Skeletal muscle cell (primary cell): ENCODE measurements at places on chromosomes 7 and 10.

- DNase-seq: no peak
These were observed 74.2 kb upstream of the ZNF716 start for GRCh38 chr7:57375783-57376182.

DNA sequence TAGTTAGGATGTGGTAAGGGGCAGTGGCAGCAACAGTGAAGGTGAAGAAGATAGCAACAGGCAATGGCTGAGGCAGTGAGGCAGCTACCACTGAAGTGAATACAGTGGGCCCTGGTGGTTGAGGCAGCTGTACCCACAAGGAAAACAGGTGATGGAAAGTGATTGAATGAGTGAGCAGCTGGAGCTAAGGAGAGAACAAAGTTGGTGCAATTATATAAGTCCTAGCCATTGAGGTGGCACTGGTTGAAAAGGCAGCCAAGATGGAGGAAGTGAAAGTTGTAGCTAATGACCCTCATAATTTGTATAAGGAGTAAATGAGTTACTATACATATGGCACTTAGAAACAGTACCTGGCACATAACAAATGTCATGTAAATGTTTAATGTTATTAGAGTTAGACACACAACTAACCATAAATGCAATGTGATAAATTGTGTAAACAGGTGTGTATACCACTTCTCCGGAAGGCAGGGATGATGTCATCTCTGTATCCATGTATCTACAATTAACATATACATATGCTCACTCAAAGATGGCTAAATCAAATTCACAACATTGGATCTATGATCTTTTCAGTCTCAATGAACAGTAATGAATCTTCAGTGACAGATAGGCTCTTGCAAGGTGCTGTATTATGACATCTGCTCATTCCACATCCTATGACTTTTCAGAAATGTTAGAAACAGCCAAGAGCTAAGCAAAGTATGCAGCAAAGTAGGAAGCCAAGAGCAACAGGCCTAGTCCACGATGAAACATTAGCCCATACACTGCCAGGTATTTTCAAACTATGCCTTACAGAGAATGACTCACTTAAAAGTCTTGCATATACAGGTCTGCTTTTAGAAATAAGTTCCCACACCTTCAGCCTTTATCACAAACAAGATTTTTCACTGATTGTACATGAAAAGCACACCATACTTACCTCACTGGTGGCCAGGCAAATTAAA, 10.7 kb downstream of the XPNPEP1 start:
- no peak for DNase-seq

DNA sequence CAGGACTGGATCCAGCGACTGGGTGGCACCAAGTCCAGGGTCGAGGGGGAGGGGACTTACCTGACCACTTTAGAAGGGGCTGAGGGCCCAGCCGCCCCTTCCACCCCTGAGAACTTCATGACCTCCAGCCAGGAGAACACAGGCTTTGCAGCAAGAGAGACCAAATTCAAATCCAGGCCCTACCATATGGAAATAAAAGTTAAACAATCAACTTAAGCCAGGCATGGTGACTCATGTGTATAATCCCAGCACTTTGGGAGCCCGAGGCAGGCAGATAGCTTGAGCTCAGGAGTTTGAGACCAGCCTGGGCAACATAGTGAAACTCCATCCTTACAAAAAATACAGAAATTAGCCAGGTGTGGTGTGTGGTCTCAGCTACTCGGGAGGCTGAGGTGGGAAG, 61.9 kb downstream of the COL13A1 start:
- DNase-seq: no peak

DNA sequence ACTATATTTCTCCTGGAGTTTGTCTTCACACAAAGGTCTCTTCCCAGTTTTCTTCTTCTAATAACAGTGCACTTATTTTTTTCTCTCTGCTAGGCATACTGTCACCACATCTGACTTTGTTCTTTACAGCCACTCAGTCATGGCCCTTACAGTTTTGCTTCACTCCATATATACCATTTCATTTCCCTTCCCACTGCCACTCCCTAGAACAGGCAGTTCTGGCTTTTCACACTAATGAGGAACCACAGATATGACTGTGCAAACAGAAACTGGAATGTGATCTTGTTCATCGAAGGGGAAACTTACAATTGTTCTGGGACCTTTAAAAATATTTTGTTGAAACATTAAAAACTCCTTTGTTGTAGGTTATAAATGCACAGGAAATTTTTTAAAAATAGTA, 67.3 kb downstream of the EPDR1 start:
- DNase-seq: no peak

- DNase-seq: no peak
These were observed 405.0 kb downstream of the PCDH15 start for GRCh38 chr10:54396031-54396430.

- DNase-seq: no peak
These were observed 227.2 kb upstream of the GRB10 start for GRCh38 chr7:51009716-51010496.

DNA sequence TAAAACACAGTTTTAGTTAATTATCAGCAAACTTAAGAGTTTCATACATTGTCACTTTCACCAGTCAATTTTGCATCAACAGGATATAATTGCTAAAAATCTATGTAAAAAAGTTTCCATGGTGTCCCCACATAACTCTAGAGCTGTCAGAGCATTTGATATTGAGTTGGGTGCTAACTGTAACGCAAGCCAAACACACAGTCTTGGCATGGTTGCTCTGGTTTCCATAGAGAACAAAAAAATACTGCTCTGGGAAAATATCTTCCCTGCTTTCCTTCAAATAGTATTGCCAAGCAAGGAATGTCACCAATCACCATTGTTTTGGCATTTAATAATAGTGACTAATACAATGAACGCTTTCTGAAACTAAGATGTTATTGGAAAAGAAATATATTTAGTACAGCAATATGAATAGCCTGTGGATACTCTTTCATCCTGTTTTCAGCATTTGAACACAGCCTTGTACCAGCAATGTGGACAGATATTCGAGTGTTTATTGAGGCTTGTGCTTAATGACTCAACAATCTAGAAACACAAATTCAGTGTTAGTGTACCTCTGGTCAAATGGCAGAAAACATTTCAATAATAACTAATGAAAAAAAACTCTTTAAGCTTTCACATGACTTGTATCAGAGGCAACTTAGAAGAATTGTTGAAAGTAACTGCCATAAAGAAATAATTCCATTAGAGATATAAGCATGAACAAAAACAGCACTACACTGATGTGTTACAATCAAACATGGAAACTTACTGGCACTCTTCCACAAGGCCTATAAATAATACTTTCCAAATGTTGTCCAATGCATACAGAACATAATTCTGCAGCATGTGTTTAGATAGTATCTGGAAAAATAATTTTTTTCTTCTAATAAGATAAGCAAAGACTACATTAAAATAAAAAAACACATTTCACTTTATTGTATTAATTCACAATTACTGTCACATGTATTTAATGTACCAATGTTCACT, 1469.5 kb upstream of the CELF2 start:
- DNase-seq: no peak

DNA sequence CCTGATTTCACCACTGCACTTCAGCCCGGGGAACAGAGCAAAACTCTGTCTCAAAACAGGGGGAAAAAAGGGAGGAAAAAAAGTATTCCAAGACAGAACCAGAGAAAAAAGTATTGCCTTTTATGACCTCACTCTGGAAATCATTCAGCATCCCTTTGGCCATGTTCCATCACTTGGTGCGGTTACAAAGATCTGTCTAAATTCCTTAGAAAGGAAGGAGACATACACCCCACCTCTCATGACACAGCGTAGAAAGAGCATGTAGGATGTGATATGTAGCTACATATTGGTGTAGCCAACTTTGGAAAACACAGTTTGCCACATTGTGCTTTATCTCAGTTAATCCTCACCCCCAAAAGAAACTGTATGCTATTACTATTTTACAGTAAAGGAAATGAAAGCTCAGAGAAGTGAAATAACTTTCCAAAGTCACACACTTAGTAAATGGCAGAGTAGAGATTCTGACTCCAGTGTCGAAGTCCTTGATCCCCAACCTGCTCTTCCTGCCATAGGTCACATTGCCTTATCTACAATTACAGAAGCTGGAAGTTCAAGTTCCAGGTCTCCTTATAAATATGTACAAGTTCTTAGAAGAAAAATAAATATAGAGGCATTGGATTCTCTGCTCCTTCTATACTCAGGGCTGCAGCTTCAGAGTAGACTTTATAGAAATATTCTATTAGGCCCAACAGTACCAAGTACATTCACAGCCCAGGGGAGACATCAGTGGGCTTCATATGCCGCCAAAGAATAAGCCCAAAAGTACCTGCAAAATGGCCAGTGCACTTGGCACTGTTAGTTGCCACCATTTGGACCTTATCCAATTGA, 91.6 kb upstream of the KMT2E start:
- peak; percentile 37 for DNase-seq

- no peak for DNase-seq
These were observed 73.4 kb downstream of the SGMS1 start for GRCh38 chr10:50550291-50550839.

GRCh38 chr10:49076319-49076718, 39.0 kb downstream of the VSTM4 start:
- no peak for DNase-seq

GRCh38 chr10:100477970-100478369, 15.2 kb downstream of the WNT8B start:
- no peak for DNase-seq

GRCh38 chr10:96153070-96153469, 23.0 kb downstream of the ZNF518A start:
- no peak for DNase-seq

DNA sequence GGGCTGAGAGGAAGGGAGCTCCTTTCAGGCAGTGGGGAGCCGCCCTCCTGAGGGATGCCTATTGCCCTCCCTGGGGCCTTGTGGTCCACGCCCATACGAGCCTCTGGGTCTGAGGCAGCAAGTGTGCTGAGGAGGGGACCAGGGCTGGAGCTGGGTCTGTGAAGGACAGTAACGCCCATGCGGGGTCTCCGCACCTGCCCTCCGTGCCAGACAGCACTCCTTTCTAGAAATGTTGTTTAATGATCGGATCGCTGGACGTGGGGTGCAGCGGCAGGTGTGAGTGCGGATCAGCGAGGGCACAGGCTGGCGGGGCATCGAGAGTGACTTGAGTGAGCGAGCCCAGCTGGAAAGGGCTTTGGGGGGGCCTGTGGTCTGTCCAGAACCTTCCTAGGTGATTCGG, 70.1 kb downstream of the ELFN1 start:
- DNase-seq: no peak

- DNase-seq: no peak
These were observed 51.4 kb downstream of the CAMK2B start for GRCh38 chr7:44273681-44274622.

GRCh38 chr7:6226194-6226799, 46.1 kb downstream of the CYTH3 start:
- no peak for DNase-seq

DNA sequence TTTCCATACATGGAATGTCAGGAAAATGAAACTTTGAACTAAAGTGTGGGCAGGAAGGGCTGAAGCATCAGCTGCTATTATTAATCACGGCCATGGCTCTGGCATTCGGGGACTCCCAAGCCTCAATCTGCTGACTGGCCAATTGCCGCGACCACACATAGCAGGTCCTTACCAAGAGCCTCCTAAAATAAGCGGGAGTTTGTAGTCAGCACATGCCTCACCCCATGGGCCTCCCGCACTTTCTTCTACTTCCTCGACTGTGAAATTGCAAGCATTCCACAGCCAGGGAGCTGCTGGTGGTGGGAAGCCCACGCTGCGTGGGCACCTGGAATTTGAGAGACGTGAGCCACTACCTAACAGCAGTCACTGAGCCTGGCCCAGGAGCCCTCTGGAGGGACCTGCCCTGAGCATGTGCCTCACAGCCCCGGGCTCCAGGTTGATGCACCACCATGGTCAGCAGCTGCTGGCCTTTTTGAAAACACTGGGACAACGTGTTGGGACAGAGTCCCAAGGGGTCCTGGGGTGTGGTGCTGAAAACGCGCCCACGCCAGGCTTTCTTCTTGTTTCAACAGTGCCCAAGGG, 211.4 kb downstream of the TNS3 start:
- DNase-seq: no peak

DNA sequence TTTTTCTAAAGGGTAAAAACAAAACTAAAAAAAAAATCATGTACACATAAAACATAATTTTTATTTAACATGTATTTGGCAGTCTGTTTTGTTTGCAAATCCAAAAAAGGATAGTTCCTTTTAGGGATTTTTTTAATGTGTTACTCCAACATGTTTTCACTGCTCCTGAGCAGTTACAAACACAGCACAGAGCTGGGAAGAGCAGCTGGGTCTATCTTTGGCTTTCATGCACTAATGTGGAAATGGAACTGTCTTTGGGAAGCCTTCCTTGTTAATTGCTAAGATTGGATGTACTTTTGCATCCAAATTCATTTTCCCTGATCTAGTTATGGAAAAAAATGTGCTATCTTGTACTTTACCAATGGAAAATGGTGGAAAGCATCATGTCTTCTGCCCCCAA, 1035.1 kb downstream of the CNTNAP2 start:
- DNase-seq: no peak

- DNase-seq: no peak
These were observed 369.8 kb downstream of the GFRA1 start for GRCh38 chr10:115903207-115903606.

GRCh38 chr10:18254086-18254485, 113.9 kb downstream of the CACNB2 start:
- no peak for DNase-seq

- no peak for DNase-seq
These were observed 10.5 kb downstream of the CARD11 start for GRCh38 chr7:3033136-3033535.

- no peak for DNase-seq
These were observed 232.0 kb downstream of the PAXIP1 start for GRCh38 chr7:154770962-154771361.

GRCh38 chr10:52442576-52442975, 128.5 kb downstream of the DKK1 start:
- DNase-seq: no peak

DNA sequence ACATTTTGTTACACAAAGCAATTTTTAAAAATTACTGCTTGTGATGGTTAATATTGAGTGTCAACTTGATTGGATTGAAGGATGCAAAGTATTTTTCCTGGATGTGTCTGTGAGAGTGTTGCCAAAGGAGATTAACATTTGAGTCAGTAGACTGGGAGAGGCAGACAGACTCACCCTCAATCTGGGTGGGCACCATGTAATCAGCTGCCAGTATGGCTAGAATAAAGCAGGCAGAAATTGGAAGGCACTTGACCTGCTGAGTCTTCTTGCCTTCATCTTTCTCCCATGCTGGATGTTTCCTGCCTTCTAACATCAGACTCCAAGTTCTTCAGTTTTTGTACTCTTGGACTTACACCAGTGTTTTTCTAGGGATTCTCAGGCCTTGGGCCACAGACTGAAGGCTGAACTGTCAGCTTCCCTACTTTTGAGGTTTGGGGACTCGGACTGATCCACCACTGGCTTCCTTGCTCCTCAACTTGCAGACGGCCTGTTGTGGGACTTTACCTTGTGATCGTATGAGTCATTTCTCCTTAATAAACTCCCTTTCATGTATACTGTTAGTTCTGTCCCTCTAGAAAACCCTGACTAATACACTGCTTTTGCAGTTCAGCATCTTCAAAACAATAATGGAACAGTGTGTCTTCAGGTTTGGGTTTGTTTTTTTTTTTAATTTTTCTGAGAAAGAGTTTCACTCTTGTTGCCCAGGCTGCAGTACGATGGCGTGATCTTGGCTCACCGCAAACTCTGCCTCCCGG, 244.1 kb upstream of the SEMA3C start:
- DNase-seq: no peak

GRCh38 chr10:34432589-34432988, 382.5 kb downstream of the PARD3 start:
- DNase-seq: no peak

- no peak for DNase-seq
These were observed 6.8 kb upstream of the LAT2 start for GRCh38 chr7:74202841-74203556.
